ENCODE measurements at places on chromosomes 5 and 9.
A peak's percentile ranks its signal among the peaks of the same experiment; 100 is the strongest.

DNA sequence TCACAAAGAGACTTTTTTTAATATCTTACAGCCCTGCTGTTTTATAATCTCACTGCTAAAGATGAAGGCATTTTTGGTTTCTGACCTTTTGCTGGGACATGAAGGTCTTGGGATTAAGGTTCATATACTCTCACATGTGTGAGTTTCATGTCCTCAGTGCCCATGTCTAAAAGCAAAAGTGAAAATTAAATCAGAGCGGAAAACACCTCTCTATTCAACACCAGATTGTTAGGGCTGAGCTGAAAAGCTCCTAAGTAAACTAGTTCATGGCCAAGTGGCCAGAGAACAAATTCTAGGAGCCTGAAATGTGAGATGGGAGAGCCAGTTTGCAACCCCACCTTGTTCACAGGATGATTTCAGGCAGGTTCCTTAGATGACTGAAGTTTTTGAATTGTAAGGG, 110.9 kb downstream of the GRIA1 start:
- no peak for DNase-seq

DNA sequence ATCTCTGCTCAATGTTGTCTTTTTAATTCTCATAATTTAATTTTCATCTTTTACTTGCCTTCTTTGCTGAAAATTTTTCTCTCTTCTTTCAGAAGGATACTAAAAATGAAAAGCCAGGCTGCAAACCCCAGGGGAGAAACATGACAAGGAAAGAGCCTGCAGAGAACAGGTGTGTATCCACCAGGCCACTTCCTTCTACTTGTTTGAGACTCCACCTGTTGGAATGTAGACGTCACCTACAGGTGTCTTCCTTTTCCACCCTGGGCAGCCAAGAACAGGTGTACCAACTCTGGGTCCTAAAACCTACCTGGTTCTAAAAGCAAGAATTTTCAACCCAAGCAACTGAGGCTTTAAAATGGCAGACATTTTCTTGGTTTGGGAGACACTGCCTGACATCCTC, 166.8 kb downstream of the ATP10B start:
- DNase-seq = no peak

GRCh38 chr5:138111181-138111580, 27.3 kb downstream of the WNT8A start:
- DNase-seq = no peak

DNA sequence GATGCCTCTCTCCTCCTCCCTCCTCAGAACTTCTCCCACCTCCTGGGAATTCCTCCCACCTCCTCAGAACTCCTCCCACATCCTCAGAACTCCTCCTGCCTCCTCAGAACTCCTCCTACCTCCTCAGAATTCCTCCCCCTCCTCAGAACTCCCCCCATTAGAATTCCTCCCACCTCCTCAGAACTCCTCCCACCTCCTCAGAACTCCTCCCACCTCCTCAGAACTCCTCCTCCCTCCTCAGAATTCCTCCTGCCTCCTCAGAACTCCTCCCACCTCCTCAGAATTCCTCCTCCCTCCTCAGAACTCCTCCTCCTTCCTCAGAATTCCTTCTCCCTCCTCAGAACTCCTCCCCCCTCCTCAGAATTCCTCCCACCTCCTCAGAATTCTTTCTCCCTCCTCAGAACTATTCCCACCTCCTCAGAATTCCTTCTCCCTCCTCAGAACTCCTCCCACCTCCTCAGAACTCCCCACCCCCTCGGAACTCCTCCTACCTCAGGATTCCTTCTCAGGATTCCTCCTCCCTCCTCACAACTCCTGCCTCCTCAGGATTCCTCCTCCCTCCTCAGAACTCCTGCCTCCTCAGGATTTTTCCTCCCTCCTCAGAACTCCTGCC, 23.9 kb downstream of the SLC46A2 start:
- DNase-seq = no peak

GRCh38 chr5:44862808-44863207, 54.1 kb downstream of the MRPS30 start:
- peak; percentile 2 for DNase-seq
